ENCODE measurements at places on chromosomes 6 and 20.

DNA sequence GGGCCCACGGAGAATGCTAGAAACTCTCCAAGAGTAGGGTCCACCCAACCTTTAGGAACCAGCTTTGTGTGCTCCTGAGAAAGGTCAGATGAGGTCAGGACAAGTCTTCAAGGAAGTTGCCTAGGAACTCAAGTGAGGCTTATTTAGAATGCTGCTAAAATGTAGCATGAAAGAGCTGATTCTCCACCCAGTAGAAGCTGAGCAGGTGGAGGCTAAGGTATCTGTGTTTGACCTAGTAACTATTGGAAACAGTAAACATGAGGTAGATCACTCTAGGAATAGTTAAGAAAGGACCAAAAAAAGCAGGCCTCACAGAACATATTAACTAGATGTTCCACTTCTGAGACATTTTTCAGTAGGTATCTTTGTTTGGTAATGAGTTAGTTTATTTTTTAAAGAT, 13.9 kb downstream of the CEP43 start:
- no peak for DNase-seq

DNA sequence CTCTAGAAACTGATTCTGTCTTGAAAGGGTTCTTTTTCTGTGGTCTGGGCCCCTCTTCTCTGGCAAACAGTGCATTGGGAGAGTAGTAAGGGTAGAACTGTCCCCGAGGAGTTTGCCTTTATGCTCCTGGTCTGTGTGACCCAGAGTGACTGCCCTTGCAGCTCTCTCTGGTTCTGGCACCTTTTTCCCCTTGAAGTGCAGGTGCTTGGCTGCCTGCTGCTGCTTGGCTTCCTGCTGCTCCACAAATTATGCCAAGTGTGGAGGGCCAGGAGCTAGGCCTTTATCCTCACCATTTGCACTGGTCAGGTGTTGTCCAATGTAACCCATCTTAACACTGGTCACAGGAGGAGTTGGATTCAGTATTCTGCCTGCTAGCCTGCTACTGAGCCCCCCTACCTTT, 11.2 kb downstream of the KIZ start:
- DNase-seq, result no peak

GRCh38 chr6:53066077-53066417, 843 bp downstream of the FBXO9 start:
- peak; percentile 23 for DNase-seq

- DNase-seq, result peak; percentile 10
These were observed 61.6 kb upstream of the SNX9 start for GRCh38 chr6:157761331-157761921.

GRCh38 chr6:127148511-127148910, 30.0 kb downstream of the RSPO3 start:
- DNase-seq, result no peak

DNA sequence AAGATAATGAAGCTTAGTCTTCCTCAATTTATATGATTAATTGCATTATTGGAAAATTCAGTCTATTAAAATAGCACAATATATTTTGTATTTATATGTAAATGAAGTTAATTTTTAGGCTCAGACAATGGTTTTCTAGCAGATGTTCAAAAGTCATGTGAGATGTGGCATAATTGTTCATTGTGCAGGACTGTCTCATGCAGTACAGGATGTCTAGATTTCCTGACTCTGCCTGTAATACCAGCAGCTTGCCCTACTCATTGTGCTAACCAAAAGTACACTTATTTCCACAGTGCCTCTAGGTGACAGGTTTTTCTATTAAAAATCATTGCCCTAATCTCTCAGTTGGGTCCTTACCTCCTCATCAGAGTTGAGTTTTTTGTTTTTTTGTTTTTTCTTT, 12.4 kb downstream of the RALGAPB start:
- no peak for DNase-seq

GRCh38 chr6:127606131-127606562, 29.2 kb downstream of the C6orf58 start:
- DNase-seq, result no peak

- no peak for DNase-seq
These were observed 123.6 kb downstream of the ATXN1 start for GRCh38 chr6:16637635-16638034.

- DNase-seq, result no peak
These were observed 14.1 kb upstream of the CPNE5 start for GRCh38 chr6:36853325-36853724.

DNA sequence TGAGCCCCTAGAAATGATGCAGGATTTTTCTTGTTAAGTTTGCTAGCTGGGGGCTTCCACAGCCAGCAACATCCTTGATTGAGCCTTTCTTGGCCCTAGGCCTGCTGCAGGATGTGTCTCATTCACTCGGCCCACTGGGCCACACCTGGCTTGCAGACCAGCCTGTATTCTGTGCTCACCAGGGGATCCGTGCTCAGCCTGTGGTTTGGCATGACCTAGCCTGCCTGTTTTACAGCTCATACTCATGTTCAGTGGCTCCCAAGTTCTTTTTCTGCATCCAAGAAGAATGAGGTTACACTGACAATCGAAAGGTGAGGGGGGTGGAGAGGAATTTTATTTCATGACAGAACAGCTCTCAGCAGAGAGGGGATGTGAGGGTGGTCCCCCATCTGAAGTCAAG, 263.4 kb downstream of the RIMS1 start:
- no peak for DNase-seq

- DNase-seq, result no peak
These were observed 46.4 kb upstream of the CCN2 start for GRCh38 chr6:131997429-131998153.

- no peak for DNase-seq
These were observed 309.0 kb upstream of the CHD6 start for GRCh38 chr20:41927189-41927588.

DNA sequence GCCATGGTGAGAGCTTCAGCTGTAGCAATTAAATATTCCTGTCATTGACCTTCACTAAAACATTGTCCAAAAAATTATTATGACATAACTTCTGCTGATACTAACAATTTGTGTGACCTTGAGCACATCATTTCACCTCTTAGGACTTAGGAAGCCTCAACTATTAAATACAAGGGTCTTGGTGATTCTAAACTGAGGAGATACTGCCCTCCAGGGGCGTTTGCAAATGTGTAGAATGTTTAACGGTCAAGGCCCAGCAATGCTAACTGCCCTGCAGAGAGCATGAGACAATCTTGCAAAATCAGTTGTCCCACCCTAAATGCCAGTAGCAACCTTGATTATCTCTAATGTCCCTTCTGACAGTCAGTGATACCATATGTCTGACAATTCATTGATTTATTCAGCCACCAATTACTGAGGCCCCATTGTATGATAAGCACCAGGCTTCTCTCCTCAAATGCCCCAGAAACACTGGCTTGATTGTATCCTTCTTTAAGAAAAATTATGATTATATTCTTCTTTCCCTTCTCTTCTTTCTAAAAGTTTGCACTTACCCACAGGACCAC, 284.1 kb upstream of the PLN start:
- no peak for DNase-seq

DNA sequence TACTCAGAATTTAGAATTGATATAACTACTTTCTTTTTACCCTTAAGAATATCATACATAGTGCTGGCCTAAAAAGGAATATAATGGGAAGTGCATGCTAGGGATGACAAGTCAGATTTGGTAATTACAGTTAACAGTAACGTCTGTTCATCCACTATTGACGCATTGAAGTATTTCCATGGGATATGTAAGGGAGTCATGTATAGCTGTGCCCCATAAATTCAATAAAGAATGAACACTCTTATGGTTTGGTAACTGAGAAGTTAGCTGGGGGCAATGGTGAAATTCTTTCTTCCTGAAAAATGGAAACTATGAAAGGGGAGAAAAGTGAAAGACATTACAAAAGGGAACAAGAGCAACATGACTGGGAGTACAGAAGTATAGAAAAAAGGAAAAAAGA, 2.6 kb upstream of the COL19A1 start:
- no peak for DNase-seq

DNA sequence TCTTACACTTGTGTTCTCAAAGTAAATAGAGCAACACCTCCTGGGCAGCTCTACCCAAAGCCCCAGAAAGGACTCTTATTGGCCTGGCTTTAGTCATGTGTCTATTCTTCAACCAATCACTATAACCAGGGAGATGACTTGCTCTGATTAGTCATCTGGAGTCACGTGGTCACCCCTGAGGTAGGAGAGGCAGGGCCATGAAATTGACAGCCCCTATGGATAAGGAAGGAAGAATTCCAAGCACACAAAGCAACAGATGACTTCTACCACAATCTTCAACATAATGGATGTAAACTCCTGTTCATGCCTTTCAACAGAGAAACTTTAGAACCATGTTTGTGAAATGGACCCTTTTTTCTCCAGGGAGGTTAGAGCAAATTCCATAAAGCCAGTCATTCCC, 24.6 kb upstream of the EYA2 start:
- no peak for DNase-seq

DNA sequence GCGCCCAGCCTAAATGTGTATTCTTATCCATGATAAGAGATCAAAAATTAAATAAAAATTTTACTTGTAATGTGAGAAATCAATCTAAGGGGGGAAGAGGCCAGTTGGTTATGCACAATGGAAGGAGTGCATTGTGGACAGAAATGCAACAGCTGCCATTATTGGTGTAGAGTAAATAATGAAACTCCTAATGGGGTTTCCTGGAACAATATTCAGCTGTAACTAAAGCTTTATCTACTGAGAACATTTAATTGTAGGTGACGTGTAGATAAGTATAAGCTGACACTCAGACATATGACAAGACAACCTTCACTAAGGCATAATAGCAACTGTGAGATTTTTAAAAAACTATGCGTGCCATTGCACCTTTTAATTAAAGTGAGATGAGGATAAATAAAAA, 71.4 kb downstream of the CEP57L1 start:
- DNase-seq, result no peak

DNA sequence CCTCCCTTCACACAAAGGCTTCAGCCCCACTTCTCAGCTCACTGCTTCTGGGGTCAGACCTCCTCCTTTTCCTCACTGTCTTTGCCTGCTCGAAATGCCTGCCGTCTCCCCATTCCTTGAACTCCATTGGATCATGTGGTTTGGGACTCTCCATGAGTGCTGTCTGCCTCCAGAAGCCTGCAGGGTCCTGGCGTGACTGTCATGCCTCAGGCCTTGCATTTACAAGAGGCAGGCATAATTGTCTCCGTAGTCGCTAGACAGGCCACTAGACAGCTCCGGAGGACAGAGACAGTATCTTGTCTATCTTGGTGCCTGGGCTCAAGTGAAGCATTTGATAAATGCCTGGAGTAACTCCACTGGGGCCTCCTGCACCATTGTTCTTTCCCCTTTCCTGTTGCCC, 15.3 kb downstream of the PNLDC1 start:
- no peak for DNase-seq

- DNase-seq, result no peak
These were observed 8.4 kb upstream of the E2F3 start for GRCh38 chr6:20393297-20393696.

GRCh38 chr6:24690593-24690992, 23.7 kb downstream of the ACOT13 start:
- no peak for DNase-seq

- no peak for DNase-seq
These were observed 182.7 kb upstream of the CCN2 start for GRCh38 chr6:132133736-132134445.

DNA sequence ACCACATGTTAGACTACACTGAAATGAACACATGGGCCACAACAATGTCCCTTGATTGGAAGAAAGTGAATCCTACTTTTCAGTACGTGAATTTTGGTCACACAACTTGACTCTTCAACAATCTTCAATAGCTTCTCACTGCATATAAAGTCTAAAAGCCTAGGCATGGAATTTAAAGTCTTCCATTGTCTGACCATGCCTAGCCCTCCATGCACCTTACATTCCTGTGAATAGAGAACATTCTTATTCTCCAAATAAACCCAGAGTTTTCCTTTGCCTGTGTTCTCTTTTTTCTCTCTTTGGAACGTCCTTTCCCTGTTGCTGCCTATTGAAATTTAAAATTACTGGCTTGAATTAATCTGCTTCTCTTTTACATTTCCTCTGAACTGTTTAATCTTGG, 207.5 kb downstream of the ASCC3 start:
- DNase-seq, result no peak

DNA sequence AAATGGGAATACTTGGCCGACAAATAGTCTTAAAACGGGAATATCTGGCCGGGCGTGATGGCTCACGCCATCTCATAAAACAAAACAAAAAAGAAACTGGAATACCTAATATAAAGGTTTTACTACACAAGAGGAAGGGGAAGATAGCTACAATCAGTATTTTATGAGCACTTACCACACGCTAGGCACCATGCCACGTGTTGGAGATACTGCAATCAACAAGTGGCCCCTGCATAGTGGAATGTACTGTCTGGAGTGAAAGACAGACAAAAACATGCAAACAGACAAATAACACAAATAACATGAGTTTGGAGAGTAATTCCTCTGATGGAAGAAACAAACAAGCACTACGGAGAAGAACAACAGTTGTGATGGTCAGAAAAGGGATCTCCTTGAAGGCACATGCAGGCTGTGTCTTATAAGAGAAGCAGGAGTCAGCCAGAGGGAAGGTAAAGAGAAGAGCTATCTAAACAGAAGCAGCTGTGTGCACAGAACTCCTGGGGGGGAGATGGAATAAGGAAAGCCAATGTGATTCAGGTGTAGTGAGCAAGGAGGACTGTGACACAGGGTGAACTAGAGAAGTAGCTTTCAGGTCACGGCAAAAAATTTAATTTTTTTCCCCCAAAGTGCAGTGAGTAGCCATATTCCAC, 39.1 kb upstream of the AKIRIN2 start:
- no peak for DNase-seq

GRCh38 chr6:40176152-40176551, 241.9 kb upstream of the MOCS1 start:
- no peak for DNase-seq

- no peak for DNase-seq
These were observed 5.1 kb downstream of the TTK start for GRCh38 chr6:80009531-80009930.

DNA sequence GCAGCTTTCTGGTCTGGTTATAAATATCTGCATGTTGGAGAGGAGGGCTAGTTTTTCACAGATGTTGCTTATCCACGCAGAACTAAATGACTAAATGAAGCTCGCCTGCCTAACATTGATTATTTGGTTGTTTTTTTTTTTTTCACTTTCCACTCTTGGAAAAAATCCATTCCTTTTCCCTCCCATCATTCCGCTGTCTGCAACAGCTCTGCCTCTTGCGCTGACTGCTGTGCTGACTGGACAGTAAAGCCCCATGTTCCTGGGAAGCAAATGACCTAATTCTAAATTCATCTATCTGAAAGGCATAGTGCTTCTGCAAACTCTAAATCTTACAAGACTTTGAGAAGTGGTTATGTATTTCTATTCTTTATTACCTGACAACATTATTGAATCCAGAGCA, 255.5 kb upstream of the PLN start:
- DNase-seq, result no peak

GRCh38 chr6:163548624-163549023, 134.1 kb downstream of the QKI start:
- DNase-seq, result no peak

- no peak for DNase-seq
These were observed 122.1 kb upstream of the SPACA1 start for GRCh38 chr6:87925373-87926060.
